ENCODE measurements at places on chromosomes 1 and 21.

GRCh38 chr1:245025525-245025924, 129.3 kb upstream of the KIF26B start:
- DNase-seq: no peak

- DNase-seq: no peak
Observed at GRCh38 chr1:211236633-211237320, 22.4 kb upstream of the RCOR3 start.

DNA sequence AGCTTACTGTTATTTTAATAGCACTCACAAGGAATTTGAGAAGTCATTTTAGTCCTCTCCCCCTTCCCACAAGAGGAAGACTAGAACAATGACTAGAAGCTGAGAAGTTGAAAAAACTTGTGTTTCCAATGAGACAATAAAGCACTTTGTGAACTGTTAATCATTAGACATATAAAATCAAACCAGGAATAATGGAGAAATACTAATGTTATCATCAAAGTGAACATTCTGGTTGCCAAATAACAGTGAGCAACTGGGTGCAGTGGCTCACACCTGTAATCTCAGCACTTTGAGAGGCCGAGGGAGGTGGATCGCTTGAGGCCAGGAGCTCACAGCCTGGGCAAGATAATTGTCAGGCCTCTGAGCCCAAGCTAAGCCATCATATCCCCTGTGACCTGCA, 54.0 kb upstream of the RASAL2 start:
- DNase-seq: no peak

DNA sequence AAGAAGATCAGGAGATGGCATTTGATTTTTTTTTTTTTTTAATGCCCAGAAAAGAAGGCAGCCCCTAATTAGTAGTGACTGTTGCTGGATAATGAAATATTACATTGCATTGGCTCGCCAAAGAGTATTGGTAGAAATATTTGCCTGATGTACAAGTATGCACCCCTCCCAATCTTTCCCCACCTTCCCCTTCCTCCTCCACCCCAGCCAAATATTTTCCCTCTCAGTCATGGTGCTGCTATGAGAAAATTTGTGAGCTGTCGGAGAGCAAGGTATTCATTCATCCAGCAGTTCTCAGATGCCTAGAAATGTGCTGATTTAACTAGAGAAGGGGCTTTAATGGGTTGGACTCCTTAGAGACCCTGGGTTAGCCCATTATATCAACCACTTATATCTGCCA, 50.5 kb upstream of the IKBKE start:
- DNase-seq: no peak

- DNase-seq: no peak
Observed at GRCh38 chr1:213689260-213689659, 298.5 kb upstream of the PROX1 start.

DNA sequence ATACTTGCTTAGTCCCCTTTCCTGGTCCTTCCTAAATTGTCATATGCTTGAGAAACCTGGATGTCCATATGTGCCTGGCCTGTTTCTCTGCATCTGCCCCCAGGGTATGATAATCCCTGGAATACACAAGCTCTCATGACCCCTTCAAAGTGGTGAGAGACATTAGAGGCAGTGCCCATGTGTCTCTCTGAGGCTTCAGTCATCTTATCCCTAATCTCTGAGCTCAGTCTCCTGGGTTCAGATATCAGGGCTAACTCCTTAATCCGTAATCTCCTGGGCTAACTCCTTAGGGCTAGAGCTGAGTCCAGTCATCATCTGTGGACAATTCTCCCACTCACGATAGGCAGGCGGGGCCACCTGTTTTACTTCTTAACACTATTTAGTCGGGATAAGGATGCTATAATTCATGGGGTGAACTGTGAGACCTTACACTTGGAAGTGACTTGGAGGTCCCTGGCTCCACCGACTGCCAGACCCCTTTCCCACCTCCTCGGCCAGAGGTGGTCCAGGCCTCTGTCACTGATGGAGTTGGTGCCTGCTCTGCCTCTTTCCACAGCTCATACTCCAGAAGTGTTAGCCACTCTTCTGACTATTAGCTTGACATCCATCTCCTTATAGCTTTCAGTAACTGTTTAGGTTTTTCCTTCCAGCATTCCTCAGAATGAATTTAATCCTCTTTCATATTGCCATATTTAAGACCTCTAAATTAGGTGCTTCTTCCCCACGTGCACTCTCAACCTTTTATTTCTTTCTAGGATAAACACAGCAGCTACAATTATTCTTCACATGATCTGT, 22.7 kb downstream of the CCN1 start:
- DNase-seq: no peak

- DNase-seq: peak; percentile 45
Observed at GRCh38 chr1:36576118-36576517, 93.4 kb upstream of the CSF3R start.

GRCh38 chr1:9442278-9442846, 96.9 kb upstream of the SLC25A33 start:
- DNase-seq: peak; percentile 62

- DNase-seq: no peak
Observed at GRCh38 chr1:23026568-23026967, 7.3 kb downstream of the KDM1A start.

GRCh38 chr1:99887890-99888289, 37.7 kb downstream of the AGL start:
- DNase-seq: no peak

- no peak for DNase-seq
Observed at GRCh38 chr1:64822621-64823020, 77.7 kb downstream of the RAVER2 start.

DNA sequence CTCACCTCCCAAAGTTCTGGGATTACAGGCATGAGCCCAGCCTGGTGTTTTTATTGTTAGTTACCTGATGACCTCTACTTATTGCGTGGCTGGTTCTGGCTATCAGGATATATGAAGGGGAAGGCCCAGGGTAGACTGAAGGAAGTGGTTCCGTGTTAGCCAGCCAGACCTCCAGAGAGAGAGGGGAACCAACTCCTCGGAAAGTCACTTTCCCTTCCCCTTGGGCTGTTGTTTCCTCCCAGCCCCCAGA, 2.5 kb upstream of the RCSD1 start:
- DNase-seq: no peak

- peak; percentile 21 for DNase-seq
Observed at GRCh38 chr1:88736633-88737248, 52.7 kb downstream of the PKN2 start.

- DNase-seq: peak; percentile 86
Observed at GRCh38 chr1:152141971-152142584, 16.9 kb downstream of the RPTN start.

DNA sequence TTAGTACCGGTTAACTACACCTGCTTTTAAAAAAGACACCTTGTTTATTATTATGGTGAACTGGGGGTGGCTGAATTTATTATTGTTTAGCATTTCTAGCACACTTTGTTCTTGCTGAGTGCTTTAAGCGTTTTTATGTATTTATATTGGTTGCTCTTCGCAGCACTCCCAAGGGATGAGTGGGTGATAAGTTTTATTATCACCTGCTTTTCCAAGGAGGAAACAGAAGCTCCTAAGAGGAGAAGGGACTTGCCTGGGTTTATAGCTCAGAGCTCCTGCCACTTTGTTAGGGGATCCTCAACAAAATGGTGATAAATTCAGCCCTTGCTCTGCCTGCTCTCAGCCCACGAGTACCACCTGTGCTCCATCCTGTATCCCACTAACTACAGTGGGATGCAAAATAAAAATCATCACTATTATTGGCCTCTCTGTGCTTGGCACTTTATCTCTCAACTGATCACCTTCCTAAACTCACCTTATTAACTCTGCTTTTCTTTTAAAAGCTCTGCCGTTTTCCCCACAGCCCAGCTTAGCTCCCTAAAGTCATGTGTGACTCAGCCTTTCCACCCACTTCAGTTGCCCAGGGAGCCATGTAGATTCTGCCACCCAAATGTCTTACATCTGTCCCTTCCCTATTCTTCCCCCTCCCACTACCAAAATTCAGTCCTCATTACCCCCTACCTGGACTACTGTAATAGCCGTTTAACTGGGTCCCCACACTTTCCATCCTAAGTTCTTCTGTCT, 44.5 kb downstream of the BCL9 start:
- no peak for DNase-seq

DNA sequence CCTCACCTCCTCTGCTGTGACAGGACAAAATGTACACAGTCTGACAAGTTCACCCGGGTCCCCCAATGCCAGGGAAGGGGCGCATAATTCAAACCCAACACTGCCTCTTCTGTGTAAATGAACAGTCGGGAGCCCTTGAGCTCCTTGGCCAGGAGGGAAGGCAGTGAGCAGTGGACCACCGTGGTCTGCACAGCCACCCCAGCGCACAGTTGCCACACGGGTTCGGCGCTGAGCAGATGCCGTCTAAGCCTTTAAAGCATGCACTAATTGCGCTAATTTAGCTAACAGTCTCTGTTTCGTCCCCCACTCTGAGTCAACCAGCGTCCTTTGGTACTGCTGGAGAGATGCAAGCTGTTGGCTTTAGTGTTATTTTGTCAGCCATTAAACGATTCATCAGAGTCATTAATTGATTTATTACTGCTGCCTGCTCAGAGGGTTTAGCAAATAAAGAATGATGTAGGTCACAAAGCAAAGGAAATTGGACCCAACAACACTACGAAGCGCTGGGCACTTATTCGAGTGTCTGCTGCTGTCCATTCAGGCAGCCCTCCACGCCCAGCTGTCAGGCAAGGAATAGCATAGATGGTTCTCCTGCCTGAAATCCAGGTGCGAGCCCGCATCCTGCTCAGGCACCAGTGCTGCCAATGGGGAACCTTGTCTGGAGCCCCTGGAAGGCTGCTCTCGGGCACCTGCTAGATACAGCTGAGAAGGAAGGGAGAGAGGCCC, 91.5 kb downstream of the MRPL37 start:
- no peak for DNase-seq

DNA sequence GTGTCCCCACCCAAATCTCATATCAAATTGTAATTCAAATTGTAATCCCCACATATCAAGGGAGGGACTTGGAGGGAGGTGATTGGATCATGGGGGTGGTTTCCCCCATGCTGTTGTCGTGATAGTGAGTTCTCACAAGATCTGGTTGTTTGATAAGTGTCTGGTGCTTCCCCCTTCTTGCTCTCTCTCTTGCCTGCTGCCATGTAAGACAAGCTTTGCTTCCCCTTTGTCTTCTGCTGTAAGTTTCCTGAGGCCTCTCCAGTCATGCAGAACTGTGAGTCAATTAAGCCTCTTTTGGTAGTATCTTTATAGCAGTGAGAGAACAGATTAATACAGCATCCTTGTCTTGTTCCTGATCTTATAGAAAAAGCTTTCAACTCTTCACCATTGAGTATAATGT, 6.5 kb upstream of the LRRC39 start:
- peak; percentile 30 for DNase-seq

GRCh38 chr1:51963592-51964308, 26.8 kb downstream of the RAB3B start:
- no peak for DNase-seq

- no peak for DNase-seq
Observed at GRCh38 chr21:32364796-32365195, 28.0 kb downstream of the URB1 start.

DNA sequence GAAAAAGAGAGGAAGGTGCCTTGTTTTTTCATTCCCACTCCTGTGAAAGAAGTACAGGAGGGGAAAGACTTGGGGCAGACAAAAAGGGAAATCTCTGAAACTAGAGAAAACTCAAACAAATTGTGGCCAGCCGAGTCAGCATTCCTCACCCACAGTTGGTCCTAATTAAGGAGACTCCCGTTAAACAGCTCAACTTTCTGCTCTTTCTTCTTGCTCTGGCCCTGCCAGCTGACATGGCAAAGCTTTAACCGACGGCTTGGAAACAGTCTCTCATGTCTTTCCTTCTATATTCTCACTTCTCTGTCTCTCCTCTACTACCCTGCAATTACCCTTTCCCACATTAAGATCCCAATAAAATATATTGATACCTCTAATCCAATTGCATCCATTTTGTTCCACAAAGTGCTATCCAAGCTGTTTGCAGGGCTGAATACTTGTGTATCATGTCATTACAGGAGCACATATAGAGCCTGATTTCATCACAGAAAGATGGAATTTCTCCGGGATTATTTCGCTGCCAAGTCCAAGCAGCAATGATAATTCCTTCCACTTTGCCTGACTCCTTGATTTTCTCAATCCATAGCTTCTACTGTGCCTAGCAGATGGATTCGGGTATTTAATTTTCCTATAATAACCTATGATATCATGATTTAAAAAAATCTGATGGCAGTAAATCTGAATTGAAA, 65.4 kb upstream of the IPO9 start:
- DNase-seq: no peak

GRCh38 chr1:241286486-241286885, 70.5 kb downstream of the RGS7 start:
- no peak for DNase-seq

DNA sequence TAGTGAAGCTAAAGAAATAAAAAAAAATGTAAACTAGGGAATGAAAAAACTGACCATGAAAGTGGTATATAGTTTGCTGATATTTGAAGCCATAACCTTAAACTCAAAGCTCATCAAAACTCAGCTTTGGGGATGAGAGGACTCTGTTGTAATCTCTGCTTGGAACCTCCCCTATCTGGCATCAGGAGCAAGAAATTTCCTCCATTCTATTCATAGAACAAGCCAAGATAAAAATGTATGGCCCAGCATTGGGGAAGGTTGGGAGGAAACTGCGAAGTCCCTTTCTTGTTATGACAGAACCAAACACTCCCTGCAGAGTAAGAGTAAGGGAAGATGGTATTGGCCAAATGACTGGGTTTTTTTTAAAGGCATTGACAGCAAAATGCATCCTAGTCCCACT, 35.6 kb downstream of the MCOLN2 start:
- DNase-seq: no peak

DNA sequence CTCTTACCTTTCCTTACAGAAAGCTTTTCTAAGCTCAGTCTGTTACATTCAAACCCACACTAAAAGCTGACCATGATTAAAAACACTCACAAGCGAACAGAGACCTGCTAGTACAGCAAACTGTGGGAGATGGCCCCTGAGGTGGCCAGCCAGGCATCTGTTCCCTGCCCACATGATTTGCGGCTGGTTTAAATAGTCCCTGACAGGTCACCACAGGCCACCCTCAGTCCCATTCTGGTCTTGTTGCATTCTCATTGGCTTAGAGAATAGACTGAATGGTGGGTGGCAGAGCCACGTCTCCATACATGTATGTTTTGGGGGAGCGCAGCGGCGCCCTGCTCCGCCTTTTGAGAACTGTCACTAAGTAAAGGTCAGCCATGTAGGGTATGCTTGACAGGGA, 2.3 kb upstream of the ACTA1 start:
- peak; percentile 87 for DNase-seq

DNA sequence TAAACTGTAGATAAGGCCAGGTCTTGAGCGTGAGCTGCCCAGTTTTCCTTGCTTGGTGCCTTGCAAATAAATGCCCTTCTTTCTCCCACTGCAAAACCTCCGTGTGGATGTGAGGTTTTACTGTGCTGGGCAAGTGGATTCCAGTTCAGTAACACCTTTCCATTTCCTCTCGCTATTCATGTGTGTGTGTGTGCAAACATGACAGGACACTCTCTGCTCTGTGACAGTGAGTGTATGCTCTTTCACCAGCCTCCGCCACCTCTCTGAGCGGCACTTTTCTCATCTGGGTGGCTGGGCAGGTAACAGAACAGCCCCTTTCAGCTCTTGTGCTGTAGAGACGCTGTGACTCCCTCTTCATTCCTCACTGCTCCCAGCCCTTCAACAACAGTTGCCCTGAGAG, 23.9 kb downstream of the CNIH3 start:
- no peak for DNase-seq

GRCh38 chr1:64396817-64397216, 73.1 kb upstream of the CACHD1 start:
- no peak for DNase-seq

All from myocyte (in vitro differentiated cells).